Muscle of arm (tissue), 14 donors: ENCODE measurements at places on chromosomes 11 and 22. TPM values are rescaled to one million over a fixed set of nuclear protein-coding genes. Genes with fewer than 3 reads are reported as not detected.

Gene OMP
- polyA plus RNA-seq = not detected

- DNase-seq = no peak
Observed at GRCh38 chr11:17827006-17827405, 92.4 kb downstream of the KCNC1 start.

DNA sequence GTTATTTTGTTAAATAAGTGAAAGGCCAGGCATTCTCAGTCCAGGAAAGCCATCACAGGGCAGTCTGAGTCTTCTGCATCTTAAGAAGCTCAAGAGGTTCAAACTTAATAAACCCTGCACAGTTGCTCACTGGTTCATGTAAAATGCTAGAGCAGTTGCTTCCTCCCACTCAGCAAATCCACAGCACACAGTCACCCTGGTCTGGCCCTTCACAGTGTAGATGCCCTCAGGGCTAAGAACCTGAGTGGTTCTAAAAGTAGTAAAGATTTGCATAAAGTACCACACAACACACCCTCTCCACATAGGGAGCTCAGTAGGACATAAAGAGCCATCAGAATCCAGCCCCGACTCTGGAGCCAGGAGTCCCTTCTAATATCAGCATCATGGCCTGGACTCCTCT is 58.7 kb downstream of the ZNF280B start:
- DNase-seq = no peak

GRCh38 chr11:12414611-12415010 is 37.2 kb downstream of the PARVA start:
- DNase-seq = no peak

DNA sequence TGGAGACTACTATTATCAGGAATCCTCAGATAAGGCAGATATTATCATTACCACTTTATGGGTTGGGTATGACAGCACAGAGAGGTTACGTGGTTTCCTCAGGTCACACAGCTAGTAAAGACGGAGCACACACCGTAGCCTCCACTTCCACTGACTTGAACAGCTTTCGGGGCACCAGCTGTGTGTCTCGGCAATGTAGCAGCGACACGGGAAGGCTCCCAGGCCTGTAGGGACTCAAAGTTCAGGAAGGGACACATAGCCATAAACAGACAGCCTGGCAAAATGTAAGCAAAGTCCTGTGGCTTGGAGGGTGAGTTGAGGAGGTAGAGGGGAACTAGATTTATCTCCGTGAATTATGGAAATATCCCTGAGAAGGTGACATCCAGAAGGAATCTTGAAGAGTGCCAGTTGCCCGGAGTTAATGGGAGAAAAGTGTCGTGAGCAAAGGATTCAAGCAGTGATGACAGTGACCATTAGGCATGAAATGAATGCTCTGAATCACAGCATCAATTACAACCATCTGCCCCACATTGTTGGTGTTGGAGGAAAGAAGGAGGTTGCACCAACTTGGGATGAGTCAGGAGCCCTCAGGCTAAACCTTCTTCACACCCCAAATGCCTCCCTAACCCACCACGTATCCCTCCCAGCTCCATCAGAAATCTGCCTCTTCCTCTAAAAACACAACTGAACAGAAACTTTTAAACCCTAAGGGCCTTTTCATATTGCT is 106.7 kb upstream of the ASPHD2 start:
- DNase-seq = no peak

DNA sequence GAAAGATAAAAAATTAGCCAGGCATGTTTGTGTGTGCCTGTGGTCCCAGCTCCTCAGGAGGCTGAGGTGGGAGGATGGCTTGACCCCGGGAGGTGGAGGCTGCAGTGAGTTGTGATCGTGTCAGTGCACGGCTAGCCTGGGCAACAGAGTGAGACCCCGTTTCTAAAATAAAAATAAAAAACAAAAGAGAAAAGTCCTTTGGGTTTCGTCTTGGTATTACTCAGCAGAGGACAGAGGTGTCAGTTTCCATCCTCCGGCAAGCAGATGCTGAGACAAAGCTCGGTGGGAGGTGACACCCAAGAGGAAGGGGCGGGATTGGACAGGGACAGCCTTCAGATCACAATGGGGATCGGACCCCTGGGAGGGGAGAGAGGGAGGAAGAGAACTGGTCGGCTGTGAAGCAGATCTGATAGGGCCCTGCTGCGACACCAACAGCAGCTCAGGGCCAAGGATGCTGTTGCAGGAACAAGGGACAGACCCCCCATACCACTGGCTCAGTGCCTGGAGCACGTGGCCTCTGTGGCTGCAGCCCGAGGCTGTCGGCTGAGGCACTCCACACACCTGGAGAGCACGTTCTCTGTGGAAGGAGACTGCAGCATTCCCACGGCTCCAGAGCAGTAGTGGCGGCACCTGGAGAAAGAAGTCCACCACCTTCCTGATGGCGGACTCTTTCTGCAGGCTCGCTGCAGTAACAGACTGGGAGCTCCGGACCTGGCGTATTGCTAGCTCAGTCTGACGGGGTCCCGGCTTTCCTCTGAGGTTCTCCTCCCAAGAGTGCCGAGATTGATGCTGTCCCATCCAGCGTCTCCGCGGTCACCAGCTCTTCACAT is 5.2 kb upstream of the BID start:
- no peak for DNase-seq

DNA sequence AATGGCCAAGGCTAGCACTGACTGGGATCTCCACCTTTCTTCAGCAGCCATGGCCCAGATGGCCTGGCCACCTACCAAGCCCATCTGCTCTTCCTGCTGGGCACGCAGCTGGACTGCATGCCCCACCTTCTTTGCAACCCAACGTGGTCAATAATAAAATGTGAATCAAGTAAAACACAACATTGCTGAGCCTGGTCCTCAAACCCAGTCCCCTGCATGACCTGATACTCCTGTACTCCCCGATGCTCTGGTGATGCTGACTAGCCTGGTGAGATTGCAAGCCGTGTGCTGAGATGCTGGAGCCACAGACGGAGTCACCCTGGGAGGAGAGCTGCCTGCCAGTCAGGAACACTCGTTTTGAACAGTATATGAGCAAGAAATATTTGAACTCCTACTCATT is 34.0 kb downstream of the PARVG start:
- DNase-seq = no peak

GRCh38 chr11:105183987-105184386 is 44.4 kb upstream of the CARD18 start:
- no peak for DNase-seq

DNA sequence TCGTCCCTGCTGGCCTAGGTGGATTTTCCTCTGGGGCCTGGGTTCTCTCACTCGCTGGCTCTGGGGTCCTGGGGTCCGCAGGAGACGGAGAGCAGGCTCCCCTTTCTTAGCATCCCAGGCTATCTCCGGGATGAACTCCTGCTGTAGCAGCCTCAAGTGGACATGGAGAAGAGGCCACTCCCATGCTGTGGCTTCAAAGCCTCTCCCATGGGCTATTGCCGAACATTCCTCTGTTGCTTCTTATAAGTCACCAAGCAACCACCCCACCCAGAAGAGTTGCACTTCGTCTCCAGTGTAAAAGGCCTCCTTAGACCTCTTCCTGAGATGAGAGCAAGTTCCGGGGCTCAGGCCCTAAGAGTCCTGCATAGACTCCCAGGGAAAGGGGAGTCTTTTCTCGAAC is 124.0 kb upstream of the RCN1 start:
- no peak for DNase-seq

DNA sequence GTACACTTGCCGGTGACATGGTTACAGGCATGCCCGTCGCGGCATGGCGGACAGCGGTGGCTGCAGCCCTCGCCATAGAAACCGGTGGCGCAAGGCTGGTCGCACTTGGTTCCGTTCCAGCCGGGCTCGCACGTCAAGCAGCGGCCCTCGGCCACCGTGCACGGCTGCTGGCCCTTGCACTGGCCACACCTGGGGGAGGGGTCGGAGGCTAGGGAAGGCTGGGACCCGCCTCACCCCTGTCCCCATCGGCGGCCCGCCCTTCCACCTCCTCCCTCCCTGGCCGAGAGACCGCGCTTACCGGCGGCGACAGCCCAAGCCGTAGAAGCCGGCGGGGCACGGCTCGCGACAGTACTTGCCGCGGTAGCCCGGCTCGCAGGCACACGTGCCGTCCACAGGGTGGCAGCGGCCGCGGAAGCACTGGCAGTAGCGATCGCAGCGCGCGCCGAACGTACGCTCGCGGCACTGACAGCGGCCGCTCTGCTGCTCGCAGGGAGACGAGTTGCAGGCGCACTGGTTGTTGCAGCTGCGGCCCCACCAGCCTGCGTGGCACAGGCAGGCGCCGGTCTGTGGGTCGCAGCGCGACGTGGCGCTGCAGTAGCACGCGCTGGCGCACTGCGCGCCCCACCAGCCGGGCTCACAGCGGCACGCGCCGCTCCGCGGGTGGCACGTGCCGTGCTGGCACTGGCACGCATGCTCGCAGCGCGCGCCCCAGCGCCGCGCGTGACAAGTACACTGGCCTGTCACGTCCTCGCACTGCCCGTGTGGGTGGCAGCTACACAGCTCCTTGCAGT is 6.7 kb downstream of the SCARF2 start:
- DNase-seq = no peak

- no peak for DNase-seq
Observed at GRCh38 chr22:48627203-48627602, 1200.5 kb downstream of the BRD1 start.

GRCh38 chr11:12007769-12008737 is at the start of gene DKK3:
DKK3 (minus strand) TSS chr11:12008626; CDS start chr11:12008582, 44 bp downstream.
- no peak for DNase-seq

- DNase-seq = no peak
Observed at GRCh38 chr11:67279589-67280340, 9.3 kb upstream of the ANKRD13D start.

- DNase-seq = no peak
Observed at GRCh38 chr11:117940736-117941135, 11.5 kb upstream of the TMPRSS13 start.
